ENCODE measurements at places on chromosomes 5 and 9.

DNA sequence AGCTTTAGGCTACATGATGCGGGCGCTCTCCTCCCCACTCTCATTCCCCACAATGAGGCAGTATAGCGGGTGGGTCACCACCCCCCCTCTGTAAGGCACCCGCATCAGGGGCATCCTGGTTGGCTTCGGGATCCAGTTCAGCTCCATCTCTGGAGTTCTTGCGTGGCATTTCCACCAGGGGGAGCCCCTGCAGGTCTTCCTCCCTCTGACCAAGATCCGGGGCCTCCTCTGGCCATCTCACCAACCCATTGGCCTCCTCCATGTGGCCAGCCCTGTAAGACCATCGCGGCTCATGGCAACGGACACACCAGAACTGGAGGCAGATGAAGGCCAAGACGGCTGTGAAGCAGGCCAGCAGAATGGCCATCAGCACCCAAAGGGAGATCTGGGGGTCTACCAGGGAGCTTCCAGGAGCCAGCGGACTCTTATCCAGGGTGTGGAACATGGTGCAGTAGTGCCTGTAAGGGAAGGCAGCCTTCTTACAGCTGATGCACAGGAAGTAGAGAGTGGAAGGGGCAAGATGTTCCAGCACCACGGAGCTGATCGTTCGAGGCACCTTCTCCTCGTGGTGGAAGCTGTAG is 77.0 kb downstream of the CYFIP2 start:
- peak; percentile 58 for DNase-seq

GRCh38 chr5:6454628-6455053 is 6.0 kb downstream of the UBE2QL1 start:
- DNase-seq: no peak

DNA sequence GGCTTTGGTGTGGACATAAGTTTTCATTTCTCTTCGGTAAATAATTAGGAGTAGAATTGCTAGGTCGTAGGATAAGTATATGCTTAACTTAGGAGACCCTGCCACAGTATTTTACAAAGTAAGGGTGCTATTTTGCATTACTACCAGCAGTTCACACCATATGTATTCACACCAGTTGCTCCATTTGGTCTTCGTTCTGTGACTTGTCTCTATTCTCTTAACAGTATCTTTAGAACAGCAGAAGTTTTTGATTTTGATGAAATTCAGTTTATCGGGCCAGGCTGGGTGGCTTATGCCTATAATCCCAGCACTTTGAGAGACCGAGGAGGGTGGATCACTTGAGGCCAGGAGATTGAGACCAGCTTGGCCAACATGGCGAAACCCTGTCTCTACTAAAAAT is 17.1 kb upstream of the ABL1 start:
- DNase-seq: no peak

GRCh38 chr5:20575571-20575970 is 587.6 kb upstream of the CDH18 start:
- DNase-seq: no peak

DNA sequence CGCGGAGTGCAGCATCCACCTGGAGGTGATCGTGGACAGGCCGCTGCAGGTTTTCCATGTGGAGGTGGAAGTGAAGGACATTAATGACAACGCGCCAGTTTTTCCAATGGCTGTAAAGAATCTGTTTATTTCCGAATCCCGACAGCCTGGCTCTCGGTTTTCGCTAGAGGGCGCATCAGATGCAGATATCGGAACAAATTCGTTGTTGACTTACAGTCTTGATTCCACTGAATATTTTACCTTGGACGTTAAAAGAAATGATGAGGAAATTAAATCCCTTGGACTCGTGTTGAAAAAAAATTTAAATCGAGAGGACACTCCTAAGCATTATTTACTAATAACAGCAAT is 611 bp downstream of the PCDHA3 start:
- no peak for DNase-seq

GRCh38 chr5:150389531-150390266 is 23.0 kb downstream of the CD74 start:
- no peak for DNase-seq

GRCh38 chr5:112346411-112347044 is 72.5 kb downstream of the EPB41L4A start:
- no peak for DNase-seq

DNA sequence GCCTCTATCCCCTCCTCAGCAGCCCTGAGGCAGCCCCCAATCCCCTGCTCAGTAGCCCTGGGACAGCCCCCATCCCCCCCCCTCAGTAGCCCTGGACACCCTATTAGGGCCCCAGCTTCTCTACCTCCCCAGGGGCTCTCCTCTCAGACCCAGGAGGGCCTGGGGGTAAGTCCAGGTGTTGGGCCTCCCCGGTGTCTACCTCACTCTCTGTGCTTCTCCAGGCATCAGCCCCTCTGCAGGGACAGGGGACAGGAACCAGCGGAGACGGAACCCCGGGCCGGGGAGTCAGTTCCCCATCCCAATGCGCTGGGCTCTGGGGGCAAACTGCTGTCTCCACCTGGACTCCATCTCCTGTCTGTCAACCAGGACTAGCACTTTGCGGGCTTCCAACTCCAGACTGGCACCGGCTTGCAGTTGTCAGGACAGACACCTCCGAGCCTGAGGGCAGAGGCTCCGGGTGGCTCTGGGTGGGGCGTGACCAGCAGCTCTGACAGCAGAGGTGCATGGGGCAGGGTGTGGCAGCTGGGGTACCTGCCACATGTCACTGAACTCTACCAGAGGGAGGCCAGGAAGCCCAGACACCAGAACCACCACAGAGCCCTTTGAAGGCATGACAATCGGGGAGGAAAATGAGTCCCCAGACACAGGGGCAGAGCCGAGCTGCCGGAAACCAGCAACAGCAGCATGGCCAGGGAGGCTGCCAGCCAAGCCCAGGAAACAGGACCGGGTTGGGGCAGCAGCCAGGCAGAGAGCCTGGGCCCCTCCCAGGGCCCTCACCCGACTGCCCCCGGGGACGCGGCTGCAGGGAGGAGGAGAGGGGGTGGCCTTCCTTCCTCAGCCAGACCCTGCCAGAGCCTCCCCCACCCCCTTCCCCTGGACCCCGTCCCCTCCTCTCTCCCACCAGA is 17.7 kb upstream of the UBAC1 start:
- DNase-seq: no peak

DNA sequence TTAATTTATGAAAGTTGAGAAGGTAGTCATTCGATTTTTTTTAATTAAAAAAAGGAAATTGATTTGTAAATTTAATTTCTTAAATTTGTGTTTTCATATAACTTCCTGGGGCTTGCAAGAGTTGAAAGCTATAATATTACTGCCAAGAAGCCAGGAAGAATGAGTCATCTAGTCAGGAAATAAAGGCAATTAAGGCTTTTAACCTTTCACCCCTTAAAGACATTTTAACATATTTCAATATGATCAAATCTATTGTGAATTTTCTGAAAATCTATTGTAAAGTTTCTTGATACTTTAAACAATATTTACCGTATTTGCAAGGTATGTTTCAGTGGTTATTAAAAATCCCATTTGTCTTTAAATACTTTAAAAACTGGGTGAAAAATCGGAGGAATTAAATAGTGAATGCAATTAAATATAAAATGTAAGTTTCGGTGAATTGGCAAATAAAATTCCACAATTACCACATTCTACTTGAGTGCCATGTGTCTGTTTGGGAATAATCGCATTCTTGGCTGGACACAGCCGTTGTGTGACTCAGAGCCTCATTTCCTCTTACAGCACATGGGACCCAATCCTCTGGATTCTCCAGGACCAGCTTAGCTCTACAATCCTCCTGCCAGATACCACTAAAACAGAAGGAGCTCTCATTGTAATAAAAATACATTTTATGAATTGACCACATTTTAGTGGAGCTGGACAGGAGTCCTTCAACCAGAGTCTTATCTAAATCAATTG is 310.7 kb downstream of the HCN1 start:
- DNase-seq: peak; percentile 19

GRCh38 chr9:115525111-115526058 is 407.4 kb upstream of the TNC start:
- no peak for DNase-seq

- DNase-seq: no peak
Measured at GRCh38 chr5:153605386-153605785, 114.9 kb downstream of the GRIA1 start.

- DNase-seq: no peak
Measured at GRCh38 chr5:115472271-115473025, 72.1 kb downstream of the FEM1C start.

DNA sequence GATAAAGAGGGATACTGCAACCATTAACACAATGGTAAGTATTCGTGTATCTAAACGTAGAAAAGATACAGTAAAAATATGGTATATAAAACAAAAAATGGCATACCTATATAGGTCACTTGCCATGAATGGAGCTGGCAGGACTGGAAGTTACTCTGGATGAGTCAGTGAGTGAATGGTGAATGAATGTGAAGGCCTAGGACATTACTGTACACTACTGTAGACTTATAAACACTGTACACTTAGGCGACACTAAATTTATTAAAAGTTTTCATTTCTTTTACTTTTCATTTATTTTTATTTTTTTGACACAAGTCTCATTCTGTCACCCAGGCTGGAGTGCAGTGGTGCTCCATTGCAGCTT is 14.1 kb downstream of the TDRD7 start:
- no peak for DNase-seq

- DNase-seq: peak; percentile 99
Measured at GRCh38 chr9:127869310-127870152, 7.9 kb downstream of the AK1 start.

DNA sequence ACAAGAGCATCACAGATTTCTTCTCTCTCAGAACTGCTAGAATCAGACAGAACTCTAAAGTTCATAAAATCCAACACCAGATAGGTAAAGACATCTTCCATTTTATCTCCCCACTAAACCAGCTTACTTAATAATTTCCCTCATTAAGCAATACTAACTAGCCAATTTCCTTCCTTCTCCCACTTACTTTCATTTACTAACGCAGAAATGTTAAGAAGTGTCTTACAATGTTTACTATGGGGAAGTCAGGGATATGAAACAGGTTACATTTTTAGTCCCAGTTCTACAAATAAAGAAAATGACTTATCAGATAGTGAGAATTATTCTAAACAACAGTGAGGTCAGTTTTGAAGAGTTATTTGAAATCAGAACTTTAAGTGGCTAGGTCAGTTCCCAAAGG is 236.5 kb downstream of the FBXL17 start:
- no peak for DNase-seq

GRCh38 chr5:65539827-65540226 is 23.1 kb downstream of the CENPK start:
- no peak for DNase-seq

- peak; percentile 25 for DNase-seq
Measured at GRCh38 chr5:110738503-110738811, 350 bp upstream of the SLC25A46 start.

DNA sequence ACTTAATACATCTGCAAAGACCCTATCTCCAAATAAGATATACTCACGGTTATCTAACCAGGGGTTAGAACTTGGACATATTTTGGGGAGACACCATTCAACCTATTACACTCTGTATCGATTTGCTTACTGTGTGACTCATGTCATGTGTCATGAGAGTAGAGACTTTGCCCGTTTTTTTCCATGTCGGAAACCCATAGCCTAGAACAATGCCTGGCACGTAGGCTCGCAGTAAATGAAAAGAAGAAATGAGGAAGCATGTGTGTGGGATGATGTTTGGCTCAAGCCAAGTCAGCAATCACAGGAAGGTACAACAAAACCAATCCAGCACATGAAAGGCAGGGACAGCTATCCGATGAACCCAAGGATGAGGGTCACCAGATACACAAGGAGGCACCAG is 94.6 kb upstream of the DNAH5 start:
- no peak for DNase-seq

GRCh38 chr9:107707915-107708441 is 218.4 kb upstream of the KLF4 start:
- no peak for DNase-seq

GRCh38 chr5:52710310-52710971 is 77.3 kb upstream of the ITGA1 start:
- DNase-seq: no peak

DNA sequence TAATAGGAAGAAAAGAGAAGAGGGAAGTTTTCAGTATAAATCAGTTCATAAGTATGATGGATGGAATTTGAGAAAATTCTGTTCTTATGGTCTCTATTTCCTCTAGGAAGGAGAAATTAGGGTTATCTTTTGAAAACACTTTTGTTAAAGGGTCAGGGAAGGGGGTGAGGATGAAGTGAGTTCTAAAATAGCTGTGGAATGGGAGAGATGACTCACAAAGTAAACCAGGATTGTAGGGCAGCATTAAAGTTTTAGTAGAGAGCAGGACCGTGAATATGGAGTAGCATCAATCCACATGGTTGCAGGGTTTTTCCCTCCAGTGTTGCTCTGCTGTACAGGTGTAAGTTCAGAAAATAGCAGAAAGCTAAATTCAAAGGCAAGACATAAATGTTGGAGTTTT is 32.4 kb downstream of the MUSK start:
- peak; percentile 9 for DNase-seq

- no peak for DNase-seq
Measured at GRCh38 chr5:68054638-68055037, 160.9 kb upstream of the PIK3R1 start.

GRCh38 chr5:59182760-59183159 is 599.9 kb downstream of the RAB3C start:
- no peak for DNase-seq

DNA sequence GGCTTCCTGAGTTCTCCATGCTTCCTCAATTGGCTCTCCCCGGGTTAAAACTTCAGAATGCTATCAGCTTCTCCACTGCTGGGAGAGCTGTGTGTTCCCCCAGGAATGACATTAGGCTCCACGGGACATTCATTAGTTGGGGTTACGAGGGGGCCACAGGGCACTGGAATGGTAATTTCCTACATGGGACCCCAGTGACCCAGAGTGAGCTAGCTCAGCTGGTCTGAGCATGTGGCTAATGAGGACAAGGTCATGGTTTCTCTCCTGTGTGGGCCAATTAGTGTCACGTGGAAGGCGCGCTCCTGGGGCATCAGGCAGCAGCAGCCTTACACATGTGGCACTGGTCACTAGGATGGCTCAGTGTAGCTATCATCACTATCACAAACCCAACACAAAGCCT is 21.0 kb downstream of the LSM11 start:
- DNase-seq: no peak

GRCh38 chr5:51566953-51567352 is 183.7 kb downstream of the ISL1 start:
- no peak for DNase-seq

- no peak for DNase-seq
Measured at GRCh38 chr9:115466756-115467155, 348.8 kb upstream of the TNC start.

- no peak for DNase-seq
Measured at GRCh38 chr9:107751567-107752210, 262.1 kb upstream of the KLF4 start.

DNA sequence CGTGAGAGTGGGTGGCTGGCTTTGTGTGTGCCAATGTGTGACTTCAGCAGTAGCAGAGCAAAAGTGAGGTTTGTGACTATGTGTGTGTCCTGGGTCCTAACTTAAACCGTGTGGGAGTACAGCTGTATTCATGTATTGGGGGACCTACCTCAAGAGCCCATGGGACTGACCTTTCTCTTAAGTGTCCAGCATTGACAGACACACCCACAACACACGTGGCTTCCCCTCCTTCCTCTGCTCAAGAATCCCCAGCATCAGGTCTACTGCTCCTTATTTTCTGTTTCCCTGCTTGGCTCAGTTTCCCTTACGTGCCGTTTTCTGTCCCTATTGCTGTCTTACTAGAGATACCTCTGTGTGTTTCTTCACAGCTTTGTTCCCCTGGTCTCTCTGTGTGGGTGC is 616 bp downstream of the IL11RA start:
- no peak for DNase-seq
